H54 (cell line): ENCODE measurements at places on chromosomes 5 and 9.
A peak's percentile ranks its signal among the peaks of the same experiment; 100 is the strongest.

- no peak for DNase-seq
These were observed 303.6 kb downstream of the FBXL17 start for GRCh38 chr5:108078345-108078744.

GRCh38 chr5:94329115-94329514, 289.3 kb downstream of the KIAA0825 start:
- DNase-seq: no peak

- no peak for DNase-seq
These were observed 18.2 kb upstream of the SLC30A5 start for GRCh38 chr5:69075522-69076179.

DNA sequence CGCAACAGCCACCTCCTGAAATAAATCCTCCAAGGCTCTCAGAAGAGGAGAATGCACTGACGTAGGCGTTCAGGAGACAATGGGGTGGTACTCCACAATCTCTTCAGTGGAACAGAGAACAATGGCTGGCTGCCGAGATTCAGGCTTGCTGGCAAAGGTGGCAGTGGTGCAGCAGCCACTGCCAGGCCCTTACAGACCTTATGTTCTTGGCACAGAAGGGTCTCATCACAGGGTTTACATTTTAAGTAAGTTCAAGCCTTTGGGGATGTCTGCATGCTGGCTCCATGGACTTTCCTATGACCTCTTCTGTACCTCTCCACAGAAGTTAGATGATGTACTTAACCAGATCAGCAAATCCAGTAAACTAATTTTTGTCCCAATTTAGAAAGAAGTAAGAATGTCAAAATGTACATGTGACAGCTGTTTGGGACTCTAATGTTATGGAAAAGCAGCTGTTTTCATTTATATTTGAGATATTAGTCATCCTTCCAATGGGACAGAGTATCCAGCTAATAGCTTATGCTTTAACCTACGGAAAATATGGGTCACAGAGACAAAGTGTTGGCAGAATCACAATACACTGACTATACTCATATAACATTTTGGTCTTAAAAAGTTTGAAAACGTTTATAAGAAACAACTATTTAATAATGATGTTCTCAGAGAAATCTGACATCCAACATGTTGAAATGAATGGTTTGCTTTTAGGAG, 180.9 kb downstream of the MAPKAP1 start:
- no peak for DNase-seq

DNA sequence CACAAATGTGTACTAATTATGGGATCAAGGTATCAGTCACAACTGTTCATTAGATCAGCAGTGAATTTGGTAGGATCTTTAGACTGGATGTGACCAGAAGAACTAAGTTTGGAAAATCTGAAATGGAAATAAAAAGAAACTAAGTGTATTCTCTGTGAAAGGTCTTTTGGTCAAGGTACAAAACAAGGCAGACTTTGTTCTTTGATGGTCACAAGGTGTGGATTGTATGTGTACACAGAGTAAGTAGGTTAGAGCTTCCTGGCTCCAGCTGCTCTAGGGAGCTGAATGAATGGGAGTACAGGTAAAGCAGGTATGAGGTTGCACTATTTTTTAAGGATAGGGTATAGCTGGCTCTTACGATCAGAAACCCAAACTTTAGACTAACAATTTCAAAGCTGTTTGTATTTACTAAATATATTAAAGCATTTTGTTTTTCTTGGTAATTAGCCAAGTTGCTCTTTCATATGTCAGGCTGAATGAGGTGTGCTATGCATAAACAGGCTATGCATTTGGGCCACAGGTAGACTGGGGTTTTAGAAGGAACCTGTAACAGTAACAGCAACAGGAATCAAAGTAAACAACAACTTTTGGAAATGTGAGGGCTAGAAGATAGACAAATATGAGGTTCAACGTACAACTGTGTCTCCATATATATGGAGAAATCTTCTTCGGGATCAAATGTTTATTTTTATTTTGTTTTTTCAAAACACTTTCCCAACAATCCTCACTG, 32.5 kb downstream of the FAM169A start:
- DNase-seq: no peak

GRCh38 chr5:152400846-152401245, 4.2 kb downstream of the NMUR2 start:
- DNase-seq: no peak

DNA sequence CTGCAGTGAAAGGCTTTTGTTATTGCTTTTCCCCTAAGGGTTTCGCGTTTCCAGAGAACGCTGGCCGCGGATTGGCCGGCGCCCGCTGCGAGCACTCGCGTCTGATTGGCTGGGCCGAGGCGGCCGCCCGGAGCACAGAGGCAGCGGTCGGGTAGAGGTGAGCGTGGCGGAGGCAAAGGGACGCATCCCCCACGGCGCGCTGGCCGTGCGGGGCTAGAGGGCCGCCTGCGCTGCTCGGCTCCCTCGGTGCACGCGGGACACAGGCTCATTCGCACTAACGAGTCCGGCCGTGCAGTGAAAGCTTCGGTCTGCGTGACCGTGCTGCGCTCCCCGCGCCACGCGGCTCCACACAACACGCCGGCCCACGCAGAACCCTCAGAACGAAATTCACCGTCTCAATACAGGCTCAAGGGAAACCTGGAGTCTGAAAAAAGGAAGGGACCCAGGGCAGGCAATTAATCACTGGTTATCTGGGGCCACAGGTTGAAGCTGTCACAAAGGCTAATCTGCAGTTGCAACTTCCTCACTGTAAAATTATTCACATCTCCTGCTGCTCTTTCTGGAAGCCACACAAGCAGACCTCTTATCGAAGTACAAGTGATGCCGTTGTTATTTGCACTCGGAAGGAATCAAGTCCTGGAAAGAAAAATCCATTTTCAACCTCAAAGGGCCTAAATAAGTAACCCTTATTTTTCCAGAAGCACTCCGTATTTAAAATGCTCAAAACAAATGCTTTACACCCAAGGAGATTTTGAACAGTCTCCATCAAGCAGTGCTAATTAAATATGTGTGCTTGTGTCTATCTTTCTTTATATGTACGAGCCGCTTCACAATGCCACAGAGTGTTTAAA, 94.6 kb downstream of the ZNF608 start:
- peak; percentile 52 for DNase-seq

DNA sequence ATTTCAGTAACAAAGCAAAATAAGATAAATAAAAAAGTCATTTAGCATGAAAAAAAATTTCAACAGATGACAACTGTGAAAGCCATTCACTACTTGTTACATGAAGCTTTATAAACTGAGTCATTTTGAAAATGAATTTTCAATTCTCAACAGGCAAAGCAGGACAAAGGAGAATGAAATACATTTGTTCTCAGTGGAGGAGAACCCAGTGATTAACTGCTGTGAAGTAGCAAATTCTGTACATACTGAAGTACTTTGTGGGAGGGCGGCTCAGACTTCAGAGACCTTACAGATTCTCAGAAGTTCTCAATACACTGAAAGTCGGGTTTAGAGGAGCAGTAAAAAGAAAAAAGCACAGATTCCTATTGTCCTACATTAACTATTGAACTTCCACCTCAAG, 21.7 kb downstream of the SKIC3 start:
- DNase-seq: no peak

GRCh38 chr5:104903941-104904340, 1341.4 kb upstream of the NUDT12 start:
- DNase-seq: no peak

DNA sequence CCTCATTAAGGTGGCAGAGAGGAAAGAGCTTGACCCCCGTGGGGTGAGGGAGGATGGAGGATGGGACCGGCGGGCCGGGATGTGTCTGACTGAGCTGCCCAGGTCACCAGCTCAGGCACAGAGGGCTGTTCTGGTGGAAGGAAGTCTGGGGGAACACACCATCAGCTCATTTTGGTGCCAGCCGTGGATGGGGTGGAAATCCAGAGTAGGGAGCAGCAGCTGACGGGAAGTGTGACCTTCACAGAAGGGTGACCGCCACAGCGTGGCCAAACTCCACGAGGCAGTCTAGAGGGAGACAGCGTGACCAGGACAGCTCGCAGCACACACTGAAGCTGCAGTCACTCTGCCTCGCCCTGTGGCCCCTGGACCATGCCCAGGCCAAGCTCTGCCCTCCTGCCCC, 45.3 kb upstream of the PHYKPL start:
- no peak for DNase-seq

DNA sequence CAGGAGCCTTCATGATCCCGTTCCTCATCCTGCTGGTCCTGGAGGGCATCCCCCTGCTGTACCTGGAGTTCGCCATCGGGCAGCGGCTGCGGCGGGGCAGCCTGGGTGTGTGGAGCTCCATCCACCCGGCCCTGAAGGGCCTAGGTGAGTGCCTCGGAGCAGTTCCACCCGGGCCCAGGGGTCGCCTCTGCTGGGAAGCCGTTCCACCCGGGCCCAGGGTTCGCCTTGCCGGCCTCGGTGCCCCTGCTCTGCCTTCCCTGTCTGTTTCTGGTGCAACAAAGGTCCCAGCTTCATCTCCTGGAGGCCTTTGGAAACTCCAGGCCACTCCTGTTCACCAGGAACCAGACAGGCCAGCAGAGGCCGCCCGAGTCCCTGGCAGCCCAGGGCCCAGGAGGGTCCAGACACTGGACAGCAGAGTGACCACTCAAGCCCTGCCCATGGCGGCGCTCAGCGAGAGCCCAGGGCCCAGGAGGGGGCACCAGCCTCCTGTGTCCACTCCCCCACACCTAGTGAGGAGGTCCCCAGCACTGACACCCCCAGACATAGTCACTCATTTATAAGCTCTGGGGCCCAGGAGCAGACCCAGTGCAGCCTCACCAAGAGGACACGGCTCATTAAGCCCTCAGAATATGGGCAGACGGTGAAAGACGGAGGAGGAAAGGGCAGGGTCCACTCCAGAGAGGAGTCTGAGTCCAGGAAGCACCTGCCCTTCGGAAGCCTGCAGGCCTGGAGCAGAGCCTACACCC, 7.5 kb downstream of the SLC6A19 start:
- DNase-seq: peak; percentile 75
